ENCODE measurements at places on chromosomes 4 and X. TPM values are rescaled to one million over a fixed set of nuclear protein-coding genes. Genes with fewer than 3 reads are reported as not detected.

- H3K27me3 ChIP-seq = no peaks in the 10 kb centered on the region
- no peak for DNase-seq
- H3K4me1 ChIP-seq = peaks cover 6% of the 10 kb centered on the region
- H3K27ac ChIP-seq = peak overlapping the region; percentile 66
- H3K4me3 ChIP-seq = no peak overlapping the region
- no peaks in the 10 kb centered on the region for H3K36me3 ChIP-seq
Observed at GRCh38 chr4:3656416-3657356, 109.5 kb upstream of the ADRA2C start.

The SAGE1 gene
- not detected for total RNA-seq

DNA sequence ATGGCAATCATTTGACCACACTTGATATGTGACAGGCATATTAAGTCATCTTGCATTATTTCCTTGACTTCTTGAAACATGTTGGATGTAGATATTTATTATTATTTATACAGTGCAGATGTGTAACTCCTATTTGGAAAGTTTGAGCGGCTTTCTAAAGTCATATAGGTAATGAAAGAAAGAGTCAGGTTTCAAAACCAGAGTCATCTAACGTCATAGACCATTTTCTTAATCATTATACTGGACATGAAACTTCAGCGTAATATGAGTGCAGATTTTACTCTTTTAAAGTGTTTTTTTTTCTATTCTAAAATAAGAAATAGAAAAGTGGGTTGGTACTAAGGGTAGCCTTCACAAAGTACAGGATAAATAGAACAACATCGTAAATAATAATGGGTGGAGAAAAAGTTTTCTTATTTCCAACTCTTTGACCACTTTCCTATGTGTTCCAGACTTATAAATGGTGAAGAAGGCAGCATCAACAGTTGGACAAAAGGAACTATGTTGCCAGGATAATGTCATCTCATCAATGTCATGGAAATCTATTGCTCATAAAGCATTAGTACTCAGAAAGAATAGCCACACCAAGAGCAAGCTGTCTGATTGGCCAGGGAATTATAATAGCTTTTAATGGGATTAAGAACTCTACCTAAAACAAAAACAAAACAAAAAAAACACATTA is 108.0 kb upstream of the PCDH18 start:
- no peak for DNase-seq
- H3K4me3 ChIP-seq = no peak overlapping the region
- H3K36me3 ChIP-seq = no peaks in the 10 kb centered on the region
- H3K4me1 ChIP-seq = no peaks in the 10 kb centered on the region

The SHOX gene
- total RNA-seq = not detected

DNA sequence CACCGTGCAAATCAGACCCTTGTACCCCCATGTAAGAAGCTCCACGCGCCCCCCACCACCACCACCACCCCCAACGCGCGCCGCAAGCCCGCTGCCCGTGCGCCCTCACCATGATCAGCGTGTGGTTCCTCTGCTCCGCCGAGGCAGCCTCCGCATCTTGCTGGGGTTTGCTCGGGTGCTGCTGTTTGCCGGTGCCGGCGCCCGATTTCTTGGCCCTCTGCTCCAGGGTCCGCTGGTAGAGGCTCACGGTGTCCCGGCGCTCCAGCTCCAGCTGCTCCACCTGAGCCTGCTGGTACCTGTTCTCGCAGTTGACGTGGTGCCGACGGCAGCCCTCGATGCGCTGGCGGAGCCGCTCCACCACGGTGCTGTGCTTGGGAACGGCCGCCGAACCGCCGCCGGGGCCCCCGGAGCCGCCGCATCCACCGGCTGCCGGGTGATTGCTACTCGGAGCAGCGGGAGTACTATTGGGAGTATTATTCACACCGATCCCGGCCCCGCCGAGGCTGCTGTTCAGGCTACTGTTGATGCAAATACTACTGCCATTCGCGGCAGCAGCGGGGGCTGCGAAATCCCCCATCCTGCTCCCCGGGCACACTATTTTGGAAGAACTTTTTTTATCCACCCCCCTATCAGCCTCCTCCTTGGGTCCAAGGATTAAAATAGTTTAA is 1.1 kb downstream of the MAML3 start:
- DNase-seq = peak; percentile 84
- H3K36me3 ChIP-seq = no peaks in the 10 kb centered on the region
- H3K27me3 ChIP-seq = no peaks in the 10 kb centered on the region
- peak overlapping the region; percentile 97 for H3K27ac ChIP-seq

- no peaks in the 10 kb centered on the region for H3K4me1 ChIP-seq
- H3K36me3 ChIP-seq = no peaks in the 10 kb centered on the region
- H3K27ac ChIP-seq = no peak overlapping the region
- H3K27me3 ChIP-seq = no peaks in the 10 kb centered on the region
- no peak for DNase-seq
- no peak overlapping the region for H3K4me3 ChIP-seq
Observed at GRCh38 chr4:180622254-180622653, 1620.9 kb upstream of the TENM3 start.

- H3K4me1 ChIP-seq = no peaks in the 10 kb centered on the region
- no peak overlapping the region for H3K27ac ChIP-seq
- no peak overlapping the region for H3K4me3 ChIP-seq
- no peaks in the 10 kb centered on the region for H3K36me3 ChIP-seq
Observed at GRCh38 chrX:40853004-40853815, 117.9 kb upstream of the MED14 start.

The ARHGEF38 gene
- total RNA-seq = not detected

The SFRP2 gene
- total RNA-seq = 56.2 TPM

The BEX2 gene
- 2.0 TPM for total RNA-seq

The ANXA3 gene
- total RNA-seq = 5.5 TPM

- H3K36me3 ChIP-seq = no peaks in the 10 kb centered on the region
- H3K27ac ChIP-seq = no peak overlapping the region
- DNase-seq = no peak
- no peaks in the 10 kb centered on the region for H3K27me3 ChIP-seq
Observed at GRCh38 chr4:7398104-7398423, 36.7 kb downstream of the PSAPL1 start.

- no peaks in the 10 kb centered on the region for H3K4me1 ChIP-seq
- H3K36me3 ChIP-seq = no peaks in the 10 kb centered on the region
- DNase-seq = no peak
- H3K27ac ChIP-seq = no peak overlapping the region
- H3K27me3 ChIP-seq = no peaks in the 10 kb centered on the region
Observed at GRCh38 chr4:90438522-90438921, 311.3 kb downstream of the CCSER1 start.

The SLC10A4 gene
- 0.21 TPM for total RNA-seq

DNA sequence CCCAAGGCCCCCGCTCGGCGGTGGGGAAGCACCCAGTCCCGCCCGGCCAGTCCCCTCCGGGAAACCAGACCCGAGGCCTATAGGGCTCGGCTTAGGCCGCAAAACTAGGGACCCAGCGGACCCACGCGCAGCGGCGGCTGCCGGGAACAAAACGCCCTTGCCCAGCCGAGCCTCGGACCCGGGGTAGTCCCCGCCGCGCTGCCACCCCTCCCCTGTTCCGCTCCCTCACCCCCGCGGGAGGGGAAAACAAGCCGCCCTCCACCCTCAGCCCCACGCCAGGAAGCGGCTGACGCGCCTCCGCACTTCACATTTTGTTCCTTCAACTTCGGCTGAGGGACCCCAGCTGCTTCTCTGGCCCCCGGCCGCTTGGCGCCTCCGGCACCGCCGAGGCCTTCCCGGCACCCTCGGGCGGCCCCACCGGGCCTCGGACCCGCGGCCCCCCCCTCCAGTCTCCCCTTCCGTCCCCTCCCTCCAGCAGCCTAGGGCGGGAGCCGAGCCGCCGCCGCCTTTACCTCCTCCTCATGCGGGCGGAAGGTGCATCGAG is 694 bp downstream of the PDS5A start:
- peaks cover 25% of the 10 kb centered on the region for H3K36me3 ChIP-seq
- no peaks in the 10 kb centered on the region for H3K27me3 ChIP-seq
- DNase-seq = no peak

DNA sequence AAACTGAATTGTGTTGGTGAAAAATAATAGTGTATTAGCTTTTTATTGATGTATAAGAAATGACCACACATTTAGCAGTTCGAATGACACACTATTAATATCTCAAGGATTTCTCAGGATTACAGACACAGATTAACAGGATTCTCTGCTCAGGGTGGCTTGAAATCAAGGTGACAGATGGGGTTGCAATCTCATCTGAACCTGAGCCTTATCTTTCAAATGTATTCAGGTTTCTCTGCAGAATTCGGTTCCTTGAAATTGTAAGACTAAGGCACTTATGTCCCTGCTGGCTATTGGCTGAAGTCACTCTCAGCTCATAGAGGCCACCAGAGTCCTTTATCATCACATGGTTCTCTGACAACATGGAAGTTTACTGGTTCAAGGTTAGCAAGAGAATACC is 1780.1 kb downstream of the ARAP2 start:
- DNase-seq = no peak
- H3K4me3 ChIP-seq = no peak overlapping the region
- no peak overlapping the region for H3K27ac ChIP-seq
- H3K36me3 ChIP-seq = no peaks in the 10 kb centered on the region
- no peaks in the 10 kb centered on the region for H3K27me3 ChIP-seq

The BRS3 gene
- not detected for total RNA-seq
